ENCODE measurements at places on chromosomes 1 and 21.

DNA sequence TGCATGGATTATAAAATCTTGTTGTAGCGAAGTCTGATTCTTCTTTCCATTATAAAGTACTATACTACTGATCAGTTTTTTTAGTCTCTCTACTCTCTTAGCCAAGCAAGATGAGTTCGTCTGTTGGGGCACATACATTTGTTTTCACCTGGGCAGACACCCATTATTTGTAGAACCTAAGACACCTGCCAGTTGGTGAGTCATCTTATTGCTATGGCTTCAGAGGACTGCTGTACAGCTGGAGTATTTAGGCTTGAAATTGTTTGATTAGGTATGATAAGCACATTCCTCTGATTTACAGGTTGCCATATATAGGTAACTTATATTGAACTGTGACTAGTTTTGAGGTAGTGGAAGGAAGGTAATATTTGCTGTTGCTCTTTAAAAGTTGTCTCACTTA lies 17.2 kb downstream of the RBM15 start:
- no peak for DNase-seq

- no peak for DNase-seq
These were observed 4.8 kb downstream of the PTTG1IP start for GRCh38 chr21:44868707-44869106.

GRCh38 chr1:17059391-17060305 lies 5.8 kb upstream of the SDHB start:
- peak; percentile 56 for DNase-seq

GRCh38 chr1:53507116-53507820 lies 48.1 kb downstream of the DMRTB1 start:
- no peak for DNase-seq

GRCh38 chr1:43636006-43636641 lies 13.8 kb upstream of the KDM4A start:
- no peak for DNase-seq

DNA sequence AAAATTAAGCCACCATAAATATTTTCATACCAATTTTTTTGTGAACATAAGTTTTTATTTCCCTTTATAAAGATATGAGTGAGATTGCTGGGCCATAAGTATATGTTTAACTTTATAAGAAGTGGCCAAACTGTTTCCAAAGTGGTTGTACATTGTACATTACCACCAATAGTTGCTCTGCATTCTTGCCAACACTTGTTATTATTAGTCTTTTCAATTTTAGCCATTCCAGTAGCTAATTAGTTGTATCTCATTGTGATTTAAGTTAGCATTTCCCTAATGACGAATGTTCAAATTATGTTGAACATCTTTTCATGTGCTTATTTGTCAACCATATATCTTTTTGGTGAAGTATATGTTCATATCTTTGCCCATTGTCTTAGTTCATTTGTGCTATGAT lies 64.0 kb upstream of the DNAH14 start:
- no peak for DNase-seq

GRCh38 chr1:110617116-110617515 lies 11.0 kb upstream of the KCNA2 start:
- DNase-seq = no peak

DNA sequence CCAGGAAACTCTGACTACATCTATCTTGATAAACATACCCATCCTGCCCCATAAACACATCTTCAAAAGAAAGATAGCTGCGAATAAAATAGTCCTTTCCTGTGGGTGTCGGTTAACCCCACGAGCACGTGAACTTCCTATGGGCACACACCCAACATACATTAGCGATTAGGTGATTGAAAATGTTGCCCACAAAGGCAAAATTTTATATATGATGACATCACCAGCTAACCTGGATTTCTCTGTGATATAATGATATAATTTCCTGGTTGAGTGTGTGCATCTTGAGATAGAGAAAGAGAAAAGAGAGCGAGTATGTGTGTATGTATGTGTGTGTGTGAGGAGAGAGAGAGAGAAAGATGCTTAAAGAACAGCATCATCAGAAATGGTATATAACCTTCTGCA lies 296.1 kb downstream of the PTPRC start:
- DNase-seq = no peak

DNA sequence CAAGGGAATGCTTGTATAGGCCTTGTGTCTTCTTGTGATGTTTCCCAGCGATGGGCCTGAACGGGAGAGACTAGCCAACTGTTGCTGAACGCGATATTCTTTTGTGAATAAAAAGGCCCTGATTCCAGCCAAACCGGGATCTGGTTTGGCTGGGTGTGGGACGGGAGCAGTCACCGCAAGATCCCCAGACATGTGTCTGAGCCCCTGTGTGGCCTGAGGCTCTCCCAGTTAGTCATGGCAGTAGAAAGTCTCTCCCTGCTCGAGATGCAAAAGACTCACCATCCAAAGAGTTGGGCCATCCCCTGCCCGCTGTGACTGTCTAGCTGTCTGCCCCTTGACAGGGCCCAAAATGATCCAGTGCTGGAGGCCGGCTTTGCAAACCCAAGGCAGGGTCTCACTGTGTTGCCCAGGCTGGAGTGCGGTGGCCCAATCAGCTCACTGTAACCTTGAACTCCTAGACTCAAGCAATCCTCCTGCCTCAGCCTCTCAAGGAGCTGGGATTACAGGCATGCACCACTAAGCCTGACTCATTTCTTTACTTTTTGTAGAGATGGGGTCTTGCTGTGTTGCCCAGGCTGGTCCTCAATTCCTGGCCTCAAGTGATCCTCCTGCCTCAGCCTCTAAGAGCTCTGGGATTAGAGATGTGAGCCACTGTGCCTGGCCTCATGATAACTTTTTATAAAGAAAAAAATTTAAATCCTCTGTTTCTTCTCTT lies 56.4 kb downstream of the KIF26B start:
- no peak for DNase-seq

- no peak for DNase-seq
These were observed 48.9 kb upstream of the GADD45A start for GRCh38 chr1:67636146-67636545.

GRCh38 chr21:18026359-18026758 lies 207.2 kb upstream of the C21orf91 start:
- DNase-seq = no peak

DNA sequence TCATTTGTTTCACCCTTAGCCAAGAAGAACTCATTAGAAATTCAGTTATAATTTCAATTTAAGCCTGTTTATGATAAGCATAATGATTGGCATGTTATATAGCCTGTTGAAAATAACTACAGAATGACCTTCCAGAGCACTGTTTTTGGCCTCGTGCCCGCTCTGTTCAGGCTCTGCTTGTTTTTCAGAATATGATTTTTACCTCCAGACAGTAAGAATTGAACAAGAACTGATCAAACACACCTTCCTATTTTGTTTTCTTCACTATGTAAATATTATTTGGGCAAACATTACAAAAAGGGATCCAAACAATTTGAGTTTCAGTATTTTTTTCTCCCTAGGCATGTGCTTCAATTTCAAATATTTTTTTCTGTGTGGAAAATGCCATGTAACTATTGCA lies 48.1 kb upstream of the ANGPTL1 start:
- no peak for DNase-seq

- DNase-seq = no peak
These were observed at the start of gene ELF3 for GRCh38 chr1:202010180-202011015. TSS of gene ELF3 (plus strand) at chr1:202010587. CDS start at chr1:202011137, 550 bp downstream.

DNA sequence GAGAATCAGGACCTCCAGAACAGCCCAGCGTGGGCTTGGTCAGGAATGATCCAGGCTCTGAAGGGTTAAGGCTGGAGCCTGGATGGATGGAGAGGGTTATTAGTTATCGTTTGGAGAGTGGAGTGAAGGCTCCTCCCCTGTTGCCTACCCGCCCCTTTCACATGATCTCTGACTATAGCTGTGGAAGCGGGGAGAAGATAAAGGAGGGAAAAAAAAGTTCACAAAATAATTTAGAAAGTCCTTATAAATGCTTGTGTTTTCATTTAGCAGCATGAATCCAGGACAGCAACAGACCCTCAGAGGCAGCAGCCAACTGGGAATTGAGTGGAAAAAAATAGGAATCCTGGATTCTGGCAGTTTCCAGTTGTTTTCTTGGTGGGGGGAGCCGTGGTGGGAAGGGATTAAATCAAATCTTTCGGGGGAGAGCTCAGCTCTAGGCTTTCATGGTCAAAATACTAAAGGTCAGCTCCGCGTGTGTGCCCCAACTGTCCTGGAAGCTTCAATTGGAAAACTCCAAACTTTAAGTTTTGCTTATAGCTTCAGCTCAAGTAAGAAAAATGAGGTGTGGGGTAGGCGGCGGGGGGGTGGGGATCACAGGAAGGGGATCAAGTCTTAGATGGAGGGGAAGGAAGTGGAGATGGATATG lies 595 bp upstream of the DDR2 start:
- no peak for DNase-seq

DNA sequence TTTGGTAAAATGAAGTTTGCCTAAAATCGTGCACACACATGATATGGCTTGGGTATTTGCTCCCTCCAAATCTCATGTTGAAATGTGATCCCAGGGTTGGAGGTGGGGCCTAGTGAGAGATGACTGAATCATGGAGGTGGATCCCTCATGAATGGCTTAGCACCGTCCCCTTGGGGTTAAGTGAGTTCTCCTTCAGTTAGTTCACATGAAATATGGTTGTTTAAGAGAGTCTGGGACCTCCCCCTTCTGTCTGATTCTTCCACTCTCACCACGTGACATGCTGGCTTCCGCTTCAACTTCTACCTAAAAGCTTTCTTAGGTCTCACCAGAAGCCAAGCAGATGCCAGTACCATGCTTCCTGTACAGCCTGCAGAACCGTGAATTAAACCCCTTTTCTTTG lies 58.4 kb downstream of the SIPA1L2 start:
- no peak for DNase-seq

- no peak for DNase-seq
These were observed 192.0 kb downstream of the SDCCAG8 start for GRCh38 chr1:243447844-243448243.

DNA sequence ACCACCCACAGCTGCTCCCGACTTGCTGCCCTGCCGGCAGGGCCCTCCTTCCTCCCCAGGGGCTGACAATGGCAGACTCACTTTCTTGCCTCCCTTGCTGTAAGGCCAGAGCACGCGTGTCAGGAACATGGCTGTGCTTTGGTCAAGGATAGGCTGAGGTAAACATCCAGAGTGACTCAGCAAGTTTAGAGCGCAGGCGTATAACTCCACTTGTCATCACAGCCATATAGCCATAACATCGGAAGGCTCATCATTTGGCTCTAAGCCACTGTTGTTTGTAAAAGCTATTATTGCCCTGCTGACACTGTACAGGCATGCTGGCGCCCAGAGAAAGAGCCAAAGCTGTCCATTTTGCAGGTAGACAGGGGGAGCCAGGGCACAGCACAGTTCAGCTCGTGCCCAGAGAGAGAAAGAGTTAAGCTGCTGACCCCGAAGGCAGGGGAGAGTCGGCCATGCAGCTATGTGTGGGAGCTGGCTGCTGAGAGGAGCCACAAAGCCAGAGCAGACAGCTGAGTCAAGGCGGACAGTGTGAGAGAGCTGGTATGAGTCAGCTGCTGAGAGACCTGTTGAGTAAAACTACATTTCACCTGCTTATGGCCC lies 60.6 kb downstream of the GNG4 start:
- no peak for DNase-seq

DNA sequence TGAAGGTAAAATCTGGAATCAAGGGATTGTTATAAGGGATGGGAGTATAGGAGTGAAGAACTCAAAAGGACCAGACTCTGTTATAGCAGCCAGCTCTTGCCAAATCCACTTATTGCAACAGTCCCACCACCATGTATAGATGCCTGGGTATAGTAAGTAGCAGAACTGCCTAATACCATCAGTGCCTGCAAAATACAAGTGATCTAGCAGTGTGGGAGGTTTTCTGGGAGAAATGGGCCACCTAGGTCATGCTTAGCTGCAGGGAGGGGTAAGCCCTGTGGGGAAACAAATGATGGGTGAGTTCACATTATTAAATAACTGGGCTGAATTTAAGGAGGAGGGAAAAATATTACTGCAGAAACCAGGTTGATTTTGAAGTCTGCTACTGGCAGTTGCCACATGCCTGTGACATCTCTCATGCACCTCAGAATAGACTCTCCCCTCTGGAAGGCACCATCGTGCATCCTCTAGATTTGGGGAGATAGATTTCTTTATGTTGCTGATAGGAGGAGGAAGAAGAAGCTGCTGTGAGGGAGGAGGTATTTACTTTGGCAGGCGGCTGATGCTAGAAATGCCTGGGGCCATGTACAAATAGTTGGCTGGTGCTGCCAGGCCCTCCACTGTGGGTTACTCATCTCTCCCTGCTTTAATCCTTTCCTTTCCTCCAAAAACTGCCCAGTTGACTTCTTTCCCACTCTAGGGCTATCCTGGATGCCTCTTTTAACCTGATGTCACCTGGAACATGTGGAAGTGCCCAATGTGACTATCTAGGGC lies 27.5 kb downstream of the HLX start:
- no peak for DNase-seq
